DMS79 treated with DMSO at 0.1 percent for 48 hours (cell line): ENCODE measurements at places on chromosomes 12 and 14.

- DNase-seq, result no peak
Observed at GRCh38 chr12:39620659-39621658, 1.4 kb upstream of the ABCD2 start.

DNA sequence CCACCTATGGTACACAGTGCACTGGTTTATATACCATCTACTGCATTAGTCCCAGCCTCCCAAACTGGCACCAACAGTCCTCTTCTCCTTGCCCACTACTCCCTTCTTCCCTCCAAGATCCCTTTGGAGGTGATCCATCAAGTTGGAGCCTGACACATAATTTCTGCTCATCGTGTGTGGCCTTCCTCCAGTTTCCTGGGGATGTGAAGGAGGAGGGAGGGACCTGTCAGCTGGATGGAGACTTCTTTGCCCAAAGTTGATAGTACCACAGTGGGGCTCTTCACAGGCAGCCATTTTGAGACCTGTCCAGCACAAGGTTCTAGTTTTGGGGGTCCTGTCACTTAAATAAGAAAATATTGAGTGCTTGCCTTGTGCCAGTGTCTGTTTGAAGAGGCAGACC is 17.1 kb upstream of the CTDSP2 start:
- no peak for DNase-seq

GRCh38 chr12:5031958-5032357 is 11.7 kb upstream of the KCNA5 start:
- DNase-seq, result no peak

DNA sequence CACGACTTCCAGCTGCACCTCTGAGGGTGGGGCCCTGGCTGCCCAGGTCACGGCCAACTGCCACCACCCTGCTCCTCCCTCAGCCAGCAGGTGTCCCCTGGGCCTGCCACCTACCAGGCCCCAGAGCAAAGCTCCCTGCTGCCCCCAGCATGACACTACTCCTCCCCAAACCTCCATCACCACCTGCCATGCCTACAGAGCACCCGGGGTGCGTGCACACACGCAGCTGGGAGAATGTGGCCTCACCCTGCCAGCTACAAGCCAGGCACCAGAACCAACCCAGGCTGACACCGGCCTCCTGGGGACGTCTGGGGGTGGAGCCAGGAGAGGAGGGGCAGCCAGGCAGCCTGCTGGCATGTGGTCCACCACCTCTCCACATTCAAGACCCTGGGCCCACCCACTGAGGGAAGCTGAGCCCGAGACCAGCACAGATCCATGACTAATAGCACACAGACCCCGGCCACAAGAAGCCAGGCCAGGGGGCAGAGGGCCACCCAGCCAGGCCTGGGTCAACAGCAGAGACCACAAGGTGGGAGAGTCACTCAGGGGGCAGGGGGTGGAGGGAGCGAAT is 3.4 kb downstream of the JAG2 start:
- peak; percentile 80 for DNase-seq
